ENCODE measurements at places on chromosomes 7 and 10.

- DNase-seq, result no peak
These were observed 4.9 kb upstream of the TCAF1 start for GRCh38 chr7:143906895-143907294.

DNA sequence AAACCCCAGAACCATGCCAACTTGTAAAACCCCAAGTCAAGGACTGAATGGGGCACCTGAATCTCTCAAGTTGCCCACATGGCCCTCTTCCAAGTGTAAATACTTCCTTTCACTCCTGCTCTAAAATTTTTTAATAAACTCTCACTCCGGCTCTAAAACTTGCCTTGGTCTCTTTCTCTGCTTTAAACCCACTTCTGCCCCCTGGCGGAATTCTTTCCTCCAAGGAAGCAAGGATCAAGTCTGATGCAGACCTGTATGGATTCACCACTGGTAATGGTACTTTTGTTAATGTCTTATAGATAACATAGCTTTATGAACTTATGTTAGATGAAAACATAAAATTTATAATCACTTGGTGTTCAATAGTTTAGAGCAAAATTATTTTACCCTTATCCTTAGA, 33.8 kb downstream of the SLC16A9 start:
- no peak for DNase-seq

DNA sequence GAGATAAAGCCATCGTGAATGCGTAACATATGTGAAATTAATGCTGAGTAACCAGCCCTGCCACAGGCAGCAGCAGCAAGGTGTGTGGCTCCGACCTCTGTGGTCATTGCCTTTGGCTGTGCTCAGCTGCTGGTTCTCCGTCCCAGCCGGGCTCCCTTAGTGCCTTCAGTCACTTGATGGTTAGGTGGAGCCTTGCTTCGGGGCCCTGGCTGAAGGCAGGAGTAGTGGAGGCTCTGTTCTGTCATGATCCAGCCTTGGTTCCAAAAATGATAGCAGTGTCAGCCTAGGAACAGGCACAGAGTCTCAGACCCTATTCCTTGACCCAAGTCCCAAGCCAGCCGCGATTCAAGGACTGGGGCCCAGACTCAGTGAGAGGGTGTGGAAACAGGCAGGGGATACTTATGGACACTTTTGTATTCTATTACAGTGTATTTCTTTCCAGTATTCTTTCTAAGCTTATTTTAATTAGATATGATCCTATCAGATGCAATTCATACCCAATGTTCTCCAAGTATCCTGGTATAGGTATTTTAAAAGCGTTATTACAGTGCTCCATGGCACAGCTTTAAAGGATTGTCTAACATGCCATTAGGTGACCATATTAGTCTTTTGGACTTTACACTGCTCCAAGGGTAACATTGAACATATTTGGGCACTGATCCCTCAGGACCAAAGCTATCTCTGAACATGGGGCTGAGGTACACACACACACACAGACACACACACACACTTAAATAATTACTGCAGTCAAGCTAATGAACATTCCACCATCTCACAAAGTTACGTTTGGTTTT, 9.0 kb downstream of the SCART1 start:
- no peak for DNase-seq

- no peak for DNase-seq
These were observed 82.9 kb downstream of the KLF6 start for GRCh38 chr10:3702056-3702546.

GRCh38 chr7:151727579-151728285, 149.2 kb downstream of the PRKAG2 start:
- DNase-seq, result no peak

GRCh38 chr7:25349283-25350017, 121.2 kb upstream of the NPVF start:
- no peak for DNase-seq

DNA sequence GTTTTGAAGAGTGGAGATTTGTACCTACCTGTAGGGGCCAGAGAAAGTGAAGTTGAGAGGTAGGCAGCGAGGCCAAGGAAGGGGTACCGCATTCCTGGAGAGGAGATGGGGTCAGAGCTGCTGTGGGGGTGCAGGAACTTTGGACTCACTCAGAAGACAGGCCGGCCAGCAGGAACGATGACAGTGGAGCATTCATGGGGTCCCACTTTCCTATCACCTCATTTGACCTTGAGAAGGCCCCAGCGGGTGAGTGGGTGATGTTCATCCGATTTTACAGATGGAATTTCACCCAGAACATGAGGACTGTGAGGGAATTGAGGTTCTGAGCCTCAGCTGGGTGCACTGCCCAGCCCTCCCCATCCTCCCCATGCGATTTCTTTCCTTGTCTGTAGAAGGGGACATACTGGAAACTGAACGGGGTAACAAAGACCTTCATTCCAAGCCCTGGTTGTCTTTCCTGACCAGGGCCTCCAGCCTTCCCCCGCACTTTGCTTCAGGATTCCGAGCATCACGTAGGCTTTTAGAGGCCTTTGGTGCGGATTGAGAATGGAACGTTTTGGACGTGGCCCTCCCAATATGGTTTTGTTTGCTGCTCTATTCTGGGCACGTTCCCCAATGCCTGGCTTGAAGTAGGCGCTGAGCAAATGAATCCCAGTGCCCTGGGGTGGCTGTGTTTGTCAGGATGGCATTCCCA, 87.3 kb downstream of the ADCY1 start:
- DNase-seq, result no peak

- no peak for DNase-seq
These were observed 154.5 kb downstream of the PLXDC2 start for GRCh38 chr10:19970717-19971116.

- DNase-seq, result no peak
These were observed 734 bp downstream of the ABCB4 start for GRCh38 chr7:87474533-87475358.

GRCh38 chr7:39580149-39580874, 14.1 kb downstream of the YAE1 start:
- peak; percentile 77 for DNase-seq
